ENCODE measurements at places on chromosomes 3 and 15.

DNA sequence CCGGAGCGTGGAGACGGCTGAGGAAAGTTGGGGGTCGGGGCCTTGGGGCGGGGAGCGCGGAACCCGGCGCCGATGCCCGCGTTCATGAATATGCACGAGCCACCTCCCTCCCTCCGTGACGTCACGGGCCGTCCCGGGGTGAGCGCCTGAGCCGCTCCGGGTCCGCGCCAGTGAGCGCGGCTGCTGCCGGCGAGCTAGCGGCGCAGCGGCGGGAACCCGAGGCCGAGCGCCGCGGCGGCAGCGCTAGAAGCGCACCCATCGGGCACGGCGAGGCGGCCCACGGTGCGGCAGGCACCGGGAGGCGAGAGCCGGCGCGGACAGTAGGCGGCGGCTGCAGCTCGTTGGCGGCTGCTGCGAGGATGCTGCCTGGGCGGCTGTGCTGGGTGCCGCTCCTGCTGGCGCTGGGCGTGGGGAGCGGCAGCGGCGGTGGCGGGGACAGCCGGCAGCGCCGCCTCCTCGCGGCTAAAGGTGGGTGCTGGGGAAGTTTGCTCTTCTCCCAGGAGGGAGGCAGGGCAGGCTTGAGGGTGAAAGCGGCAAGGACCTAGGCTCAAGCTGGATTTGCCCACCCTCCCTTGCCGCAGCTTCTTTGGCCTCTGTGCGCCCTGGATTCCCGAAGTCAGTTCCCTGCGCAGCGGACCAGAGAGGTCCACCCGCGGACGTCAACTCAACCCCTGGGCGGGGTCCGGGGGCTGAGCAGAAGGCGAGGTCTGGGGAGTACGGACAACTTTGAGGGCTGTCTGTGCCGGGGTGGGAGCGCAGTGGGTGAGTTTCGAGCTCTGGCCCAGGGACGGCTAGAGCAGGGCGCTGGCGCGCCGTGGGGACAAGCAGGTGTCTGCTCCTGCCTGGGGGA lies at the start of gene CLSTN2:
CLSTN2 (plus strand) TSS at position 170 of the 850 bp plus-strand sequence.
- DNase-seq: peak; percentile 26

GRCh38 chr3:127964816-127965215 lies 49.8 kb downstream of the KBTBD12 start:
- no peak for DNase-seq

DNA sequence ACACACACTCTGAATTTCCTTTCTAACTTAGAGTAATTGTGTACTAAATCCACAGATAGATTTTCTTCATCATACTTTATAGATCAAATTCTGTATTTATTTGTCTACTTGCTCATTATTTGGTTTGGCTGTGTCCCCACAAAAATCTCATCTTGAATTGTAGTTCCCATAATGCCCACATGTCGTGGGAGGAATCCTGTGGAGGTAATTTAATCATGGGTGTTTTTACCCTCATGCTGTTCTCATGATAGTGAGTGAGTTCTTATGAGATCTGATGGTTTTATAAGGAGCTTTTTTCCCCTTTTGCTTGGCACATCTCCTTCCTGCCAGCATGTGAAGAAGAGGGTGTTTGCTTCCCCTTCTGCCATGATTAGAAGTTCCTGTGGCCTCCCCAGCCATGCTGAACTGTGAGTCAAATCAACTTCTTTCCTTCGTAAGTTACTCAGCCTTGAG lies 198.3 kb upstream of the TGFBR2 start:
- DNase-seq: no peak

DNA sequence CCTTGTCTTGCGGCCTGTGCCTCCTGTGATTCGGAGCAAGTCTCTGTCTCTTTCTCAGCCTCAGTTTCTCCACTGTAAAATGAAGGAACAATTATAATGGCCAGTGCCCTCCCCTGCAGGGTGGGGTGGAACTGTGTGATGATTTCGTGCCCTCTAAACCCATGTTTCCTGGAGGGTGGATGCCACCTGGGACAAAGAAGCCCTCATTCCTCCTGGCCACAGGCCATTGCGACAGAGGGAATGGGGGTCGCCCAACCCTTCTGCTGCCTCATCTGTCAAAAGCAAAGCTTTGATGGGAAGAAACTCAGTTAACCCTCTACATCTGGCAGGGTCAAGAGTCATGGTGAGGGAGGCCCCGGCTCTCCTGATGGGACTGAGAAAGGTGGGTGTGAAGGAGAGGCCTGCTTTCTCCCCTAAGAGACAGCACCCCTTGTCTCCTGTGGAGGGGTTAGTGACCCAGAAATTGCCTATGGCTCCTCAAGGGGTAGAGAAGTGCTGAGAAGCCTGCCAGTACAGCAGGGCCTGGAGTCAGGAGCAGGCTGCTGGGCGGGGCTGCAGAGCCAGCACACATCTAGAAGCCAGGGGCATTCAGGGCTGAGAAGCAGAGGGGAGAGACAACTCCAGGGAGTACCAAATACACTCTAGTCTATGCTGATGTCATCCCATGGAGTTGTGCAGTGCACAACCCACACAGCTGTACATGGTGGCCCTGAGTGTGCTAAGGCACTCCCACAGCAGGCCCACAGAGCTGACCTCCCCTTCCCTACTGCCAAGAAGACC lies 61.0 kb downstream of the PLXNA1 start:
- DNase-seq: no peak

GRCh38 chr3:182240474-182240873 lies 528.7 kb downstream of the SOX2 start:
- DNase-seq: no peak

GRCh38 chr3:133887074-133887802 lies 8.4 kb downstream of the RAB6B start:
- DNase-seq: no peak

GRCh38 chr15:62209322-62209721 lies 44.2 kb upstream of the C2CD4B start:
- no peak for DNase-seq

DNA sequence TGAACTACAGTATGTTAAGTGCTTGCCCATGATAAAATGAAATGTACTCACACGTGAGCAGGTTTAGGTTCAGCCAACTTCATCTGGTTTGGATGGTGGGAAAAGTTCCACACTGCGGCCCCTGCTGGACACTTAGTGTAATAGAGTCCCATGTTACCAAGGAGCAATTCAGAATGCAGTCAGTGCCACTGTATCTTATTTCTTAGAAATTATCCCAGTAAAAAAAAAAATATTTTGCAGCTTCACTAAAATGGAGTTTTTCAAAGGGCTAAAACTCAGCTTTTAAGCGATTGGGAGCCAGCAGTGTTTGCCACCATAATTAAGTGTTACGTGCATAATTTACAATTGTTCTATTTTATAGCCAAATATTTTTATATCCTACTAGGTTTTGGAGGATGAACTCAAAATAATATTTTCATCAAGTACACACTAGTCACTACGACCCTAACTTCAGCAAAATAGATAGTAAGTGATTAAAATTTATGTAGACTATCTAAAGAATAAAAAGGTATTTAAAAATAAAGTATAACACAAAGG lies 371.7 kb upstream of the GBE1 start:
- no peak for DNase-seq

- DNase-seq: no peak
These were observed 150.8 kb upstream of the BHLHE40 start for GRCh38 chr3:4828279-4829030.

GRCh38 chr3:2099779-2100191 lies 1.1 kb downstream of the CNTN4 start:
- no peak for DNase-seq

GRCh38 chr15:98657721-98658120 lies 9.4 kb downstream of the IGF1R start:
- no peak for DNase-seq

DNA sequence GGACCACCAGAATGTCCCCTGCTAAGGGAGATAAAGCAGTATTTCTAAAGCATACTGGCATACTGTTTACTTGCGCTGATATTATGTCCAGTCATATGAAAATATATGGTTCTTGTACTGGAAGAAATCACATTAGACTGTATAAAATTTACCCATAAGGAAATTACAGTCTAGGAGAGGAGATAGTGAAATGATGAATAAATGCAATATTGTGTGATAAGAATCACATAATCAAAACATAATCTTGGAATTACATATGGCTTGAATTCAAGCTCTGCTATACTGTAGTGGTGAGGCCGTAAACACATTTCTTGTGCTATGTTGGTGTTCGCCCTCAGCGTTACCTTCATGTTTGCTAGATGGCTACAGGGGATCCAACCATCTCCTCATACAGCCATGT lies 20.7 kb upstream of the TGFBR2 start:
- DNase-seq: no peak

DNA sequence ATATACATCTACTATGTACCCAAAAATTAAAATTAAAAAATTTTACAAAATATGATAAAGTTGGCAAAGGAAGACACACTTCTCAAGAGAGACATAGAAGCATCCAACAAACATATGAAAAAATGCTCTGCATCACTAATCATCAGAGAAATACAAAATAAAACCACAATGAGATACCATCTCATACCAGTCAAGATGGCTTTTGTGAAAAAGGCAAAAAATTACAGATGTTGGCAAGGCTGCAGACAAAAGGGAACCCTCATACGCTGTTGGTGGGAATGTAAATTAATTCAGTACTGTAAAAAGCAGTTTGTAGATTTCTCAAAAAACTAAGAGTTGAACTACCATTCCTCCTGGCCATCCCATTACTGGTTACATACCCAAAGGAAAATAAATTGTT lies 581.7 kb upstream of the CCDC54 start:
- no peak for DNase-seq

- DNase-seq: no peak
These were observed 73.2 kb downstream of the SAMMSON start for GRCh38 chr3:70072754-70073153.

DNA sequence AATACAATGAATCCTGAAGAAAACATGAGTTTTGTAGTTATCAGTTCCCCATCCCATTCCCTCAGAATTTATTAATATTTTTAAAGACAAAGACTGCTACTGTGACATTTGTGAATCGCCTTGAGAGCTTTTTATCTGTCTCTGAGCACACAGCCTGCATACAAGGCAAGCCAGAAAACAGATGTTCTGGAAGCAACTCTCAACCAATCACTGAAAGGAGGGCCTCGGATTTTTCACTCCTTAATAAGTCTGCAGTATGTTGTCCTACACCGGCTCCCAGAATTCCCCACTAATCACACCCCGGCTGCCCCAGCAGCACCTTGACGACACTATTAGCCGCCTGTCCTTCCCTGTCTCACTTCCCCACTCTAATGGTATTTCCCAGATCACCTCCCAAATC lies 138.5 kb downstream of the ZNF621 start:
- DNase-seq: no peak

Measured in NCI-H748 treated with DMSO at 0.1 percent for 48 hours (cell line).